Stimulated activated CD8-positive, alpha-beta memory T cell treated with anti-CD3 and anti-CD28 coated beads, Interleukin-4, amount 100 ng/mL, for 1 hour (primary cell): ENCODE measurements at places on chromosomes 4 and X.

- DNase-seq, result no peak
These were observed at the start of gene SLC9B2 for GRCh38 chr4:103076747-103077347. TSS of gene SLC9B2 (minus strand) at chr4:103076761. CDS start at chr4:103067550, 9,211 bp downstream.

DNA sequence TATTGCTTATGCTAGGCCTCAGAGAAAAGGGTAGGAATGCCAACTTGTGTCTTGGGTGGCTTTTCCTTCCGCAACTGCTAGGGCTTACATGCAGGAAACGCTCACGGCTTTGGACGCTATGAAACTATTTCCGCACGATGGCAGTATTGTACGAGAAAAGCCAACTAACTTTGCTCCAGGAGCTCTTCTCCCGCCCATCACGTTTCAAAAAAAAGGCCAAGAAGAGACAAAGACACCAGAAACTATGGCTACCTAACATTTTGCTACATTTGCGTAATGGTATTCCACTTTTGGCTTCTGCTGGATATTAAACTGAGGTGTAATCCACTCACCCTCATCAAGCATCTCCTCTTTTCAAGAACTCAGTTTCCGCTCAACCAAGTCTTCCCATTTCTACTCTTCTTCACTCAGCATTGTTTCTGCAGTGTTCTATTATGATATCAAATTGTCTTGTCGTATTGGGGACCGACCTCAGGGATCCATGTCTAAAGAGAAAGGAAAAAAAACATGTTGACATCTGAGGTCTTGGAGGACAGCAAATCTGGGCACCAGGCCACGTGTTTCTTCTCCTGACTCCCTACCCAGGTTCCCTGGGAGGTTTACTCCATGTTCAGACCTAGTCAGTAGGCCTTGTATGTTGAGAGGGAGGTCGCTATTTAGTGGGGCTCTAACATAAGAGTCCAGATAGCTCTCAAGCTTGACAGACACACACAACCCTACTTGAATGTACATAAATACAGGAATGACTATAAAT, 239.4 kb upstream of the STK26 start:
- DNase-seq, result no peak

DNA sequence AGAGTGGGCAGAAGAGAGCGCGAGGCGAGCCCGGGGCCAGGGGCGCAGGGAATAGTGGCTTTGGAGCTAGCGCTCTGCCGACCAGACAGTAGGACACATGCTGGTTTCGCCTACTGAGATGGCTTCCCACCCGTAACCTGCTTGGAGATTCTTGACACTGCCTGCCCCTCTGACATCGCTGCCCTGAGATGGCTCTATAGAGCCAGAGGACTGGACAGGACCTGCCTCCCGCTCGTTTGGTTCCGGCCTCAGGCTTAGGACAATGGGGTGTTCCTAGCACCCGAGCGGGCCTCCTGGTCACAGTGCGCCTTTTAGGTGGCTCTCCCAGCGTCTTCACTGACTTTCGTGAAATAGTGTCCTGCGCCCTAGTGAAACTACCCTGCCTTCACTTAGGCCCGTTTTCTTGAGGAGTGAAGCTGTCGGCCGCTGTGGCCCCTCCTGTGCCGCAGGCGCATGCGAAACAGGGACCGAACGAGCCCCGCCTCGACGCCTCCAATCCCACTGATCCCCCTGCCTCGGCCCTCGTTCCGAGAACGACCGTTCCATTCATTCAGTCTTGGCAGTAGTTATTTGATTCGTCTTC, 608 bp downstream of the TAF1 start:
- no peak for DNase-seq

DNA sequence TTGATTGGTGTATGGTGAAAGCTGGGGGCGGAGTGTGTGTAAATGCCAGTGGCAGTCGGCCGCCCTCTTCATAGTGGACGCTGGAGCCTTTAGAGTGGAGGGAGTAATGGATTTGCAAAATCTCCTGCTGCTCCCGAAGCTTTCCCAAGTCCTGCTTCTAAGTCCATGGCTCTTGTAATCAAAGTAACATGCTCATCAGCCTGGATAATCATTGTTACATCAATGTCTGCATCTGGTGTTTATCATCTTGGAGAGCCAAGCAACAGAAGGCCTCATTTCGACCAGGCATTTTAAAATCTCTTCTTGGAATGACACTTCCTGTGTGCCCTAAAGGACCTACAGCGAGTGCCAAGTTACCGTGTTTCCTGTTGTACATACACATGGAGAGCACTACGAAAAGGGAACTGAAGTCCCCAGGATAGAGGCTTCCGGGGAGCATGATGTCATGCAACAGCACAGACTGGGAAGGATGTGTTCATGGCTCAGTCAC, 32.2 kb downstream of the UNC5C start:
- DNase-seq, result no peak

DNA sequence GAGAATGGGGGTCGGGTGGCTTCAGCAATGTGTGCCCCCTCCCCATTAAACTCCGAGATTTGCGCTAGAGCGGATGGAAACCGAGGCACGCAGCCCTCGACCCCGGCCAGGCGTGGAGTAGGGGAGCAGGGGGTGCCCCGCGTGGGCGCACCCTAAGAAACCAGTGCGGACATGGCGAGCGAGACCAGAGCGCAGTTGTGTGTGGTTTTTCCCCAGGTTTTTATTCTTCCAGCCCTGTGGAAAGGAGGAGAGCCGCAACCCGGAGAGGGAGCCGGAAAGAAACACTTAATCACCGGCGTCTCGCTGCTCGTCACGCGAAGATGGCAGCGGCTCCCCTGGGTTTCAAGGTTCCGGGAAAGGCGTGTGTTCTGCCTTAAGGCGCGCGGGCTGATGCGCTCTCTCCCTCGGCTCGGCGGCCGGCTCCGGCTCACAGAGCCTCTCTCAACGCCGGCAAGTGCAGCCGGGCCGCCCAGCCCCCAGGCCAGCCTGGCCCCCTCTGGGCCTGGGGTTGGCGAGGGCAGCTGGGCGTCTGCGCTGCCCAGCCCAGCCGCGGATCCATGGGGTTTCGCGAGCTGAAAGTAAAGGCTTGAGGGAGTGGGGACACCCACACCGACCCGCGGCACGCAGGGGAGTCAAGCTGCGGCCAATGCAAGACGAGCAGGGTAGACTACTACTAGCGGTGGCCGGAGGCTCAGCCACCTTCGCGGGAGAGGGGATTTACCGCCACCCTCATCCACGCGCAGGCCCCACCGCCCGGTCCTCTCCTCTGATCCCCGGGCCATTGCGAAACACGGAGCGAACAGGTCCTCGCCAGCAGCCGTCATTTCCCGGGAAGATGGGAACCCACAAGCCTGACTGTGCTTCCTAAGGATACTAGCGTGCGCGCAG, 74.0 kb upstream of the BCOR start:
- DNase-seq, result no peak

GRCh38 chr4:127174616-127175015, 458.1 kb upstream of the INTU start:
- DNase-seq, result no peak

DNA sequence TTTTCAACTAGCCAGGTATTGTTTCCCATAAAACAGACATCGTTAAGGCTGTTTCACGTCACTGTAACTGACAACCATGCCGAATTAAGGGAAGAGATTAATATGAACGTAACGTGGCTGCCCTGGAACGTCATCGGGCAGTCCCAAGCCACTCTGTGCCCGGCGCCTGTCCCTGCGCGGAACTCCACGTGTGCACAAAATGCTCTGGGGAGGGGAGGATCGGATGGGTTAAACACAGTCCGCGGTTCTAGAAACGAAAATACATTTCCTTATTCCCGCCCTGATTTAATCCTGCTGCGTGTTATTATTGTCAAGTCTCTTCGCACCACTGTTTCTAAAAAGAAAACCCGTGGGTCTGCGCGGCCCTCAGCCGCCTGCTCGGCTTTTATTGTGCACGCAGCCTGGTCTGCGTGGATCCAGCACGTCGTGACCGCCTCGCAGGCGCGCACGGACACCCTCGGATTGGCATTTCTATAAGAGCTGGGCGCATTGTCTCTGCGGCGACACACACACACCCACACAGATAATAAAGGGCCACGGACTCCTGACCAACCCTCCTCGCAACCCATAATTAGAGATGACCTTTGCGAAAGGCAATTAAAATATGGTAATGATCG, 69.6 kb upstream of the BCOR start:
- DNase-seq, result no peak

GRCh38 chr4:1285151-1285789, 4.4 kb upstream of the MAEA start:
- no peak for DNase-seq

- no peak for DNase-seq
These were observed 16.8 kb downstream of the NIPAL1 start for GRCh38 chr4:48033412-48033811.

GRCh38 chr4:36665985-36666527, 384.6 kb downstream of the DTHD1 start:
- no peak for DNase-seq

GRCh38 chrX:47361538-47362511, 8.6 kb upstream of the ZNF157 start:
- no peak for DNase-seq

- DNase-seq, result no peak
These were observed 81.8 kb upstream of the TRPC5 start for GRCh38 chrX:112164420-112164819.

DNA sequence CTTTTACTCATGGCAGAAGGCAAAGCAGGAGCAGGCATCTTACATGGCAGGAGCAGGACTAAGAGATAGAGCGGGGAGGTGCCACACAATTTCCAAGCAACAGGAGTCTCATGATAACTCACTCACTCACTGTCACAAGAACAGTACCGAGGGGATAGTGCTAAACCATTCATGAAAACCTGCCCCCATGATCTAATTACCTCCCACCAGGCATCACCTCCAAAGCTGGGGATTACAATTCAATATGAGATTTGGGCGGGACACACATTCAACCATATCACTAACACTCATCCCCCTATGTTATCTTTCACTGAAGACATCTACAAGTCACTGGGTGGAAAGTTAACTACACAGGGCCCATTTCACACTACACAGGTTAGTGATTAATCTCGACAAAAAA, 25.4 kb upstream of the GLRB start:
- DNase-seq, result no peak

GRCh38 chrX:24805201-24805600, 111.5 kb downstream of the POLA1 start:
- DNase-seq, result no peak

GRCh38 chr4:54091637-54092404, 8.1 kb upstream of the GSX2 start:
- DNase-seq, result peak; percentile 44

DNA sequence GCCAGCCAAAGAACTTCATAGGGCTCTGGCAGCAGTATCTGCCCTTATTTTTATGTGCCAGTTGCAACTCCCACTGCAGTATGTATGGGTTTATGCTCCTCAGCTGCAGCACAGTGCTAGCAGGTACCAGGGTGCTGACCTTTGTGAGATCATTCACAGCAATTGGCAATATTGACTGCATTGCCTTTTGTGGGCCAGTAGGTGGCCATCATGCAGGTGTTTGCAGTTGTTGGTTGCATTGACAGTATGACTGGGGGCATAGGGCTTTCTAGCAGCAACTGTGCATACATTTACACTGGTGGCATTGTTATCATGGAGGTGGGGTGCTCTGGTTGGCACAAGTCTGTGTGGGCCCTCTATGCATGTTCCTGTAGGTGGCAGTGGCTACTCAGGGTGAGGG, 42.5 kb downstream of the FAAH2 start:
- DNase-seq, result no peak

- DNase-seq, result no peak
These were observed 2.9 kb downstream of the STIM2 start for GRCh38 chr4:26863512-26863911.

GRCh38 chr4:122131562-122132157, 20.5 kb upstream of the BLTP1 start:
- no peak for DNase-seq

DNA sequence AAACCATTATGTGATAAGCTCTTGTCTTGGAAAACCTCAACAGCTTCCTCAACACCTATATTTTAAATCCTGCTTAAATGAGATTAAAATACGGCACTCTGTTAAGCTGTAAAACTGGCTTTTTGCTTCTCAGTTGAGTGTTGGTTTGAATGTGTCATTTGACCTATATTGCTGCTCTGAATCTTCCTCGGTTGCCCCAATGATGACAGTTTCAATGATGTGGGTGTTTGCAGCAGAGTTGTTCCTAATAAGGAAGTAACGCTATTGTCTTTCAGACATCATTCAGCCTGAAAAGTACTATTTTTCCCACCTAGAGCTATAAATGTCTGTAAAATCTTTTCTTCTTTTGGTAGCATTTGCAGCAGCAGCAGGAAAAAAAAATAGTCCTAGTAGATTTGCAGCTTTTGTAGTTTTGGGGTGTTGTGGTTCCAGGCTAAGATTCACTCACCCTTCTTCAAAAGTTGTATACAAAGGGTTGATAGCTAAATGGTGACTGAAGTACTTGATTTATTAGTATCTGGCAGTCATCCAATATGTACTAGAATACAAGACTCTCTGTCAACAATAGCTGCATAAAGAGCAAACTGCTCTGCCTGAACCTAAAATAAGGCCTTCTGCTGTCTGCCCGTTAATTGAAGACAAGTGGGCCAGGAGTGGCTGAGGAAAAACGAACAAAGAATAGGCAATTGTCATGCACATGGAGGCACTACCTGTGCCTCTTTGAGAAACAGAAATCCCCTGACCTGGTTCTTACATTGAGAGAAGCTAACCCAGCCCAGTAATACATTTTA, 333.1 kb downstream of the IL1RAPL1 start:
- no peak for DNase-seq

DNA sequence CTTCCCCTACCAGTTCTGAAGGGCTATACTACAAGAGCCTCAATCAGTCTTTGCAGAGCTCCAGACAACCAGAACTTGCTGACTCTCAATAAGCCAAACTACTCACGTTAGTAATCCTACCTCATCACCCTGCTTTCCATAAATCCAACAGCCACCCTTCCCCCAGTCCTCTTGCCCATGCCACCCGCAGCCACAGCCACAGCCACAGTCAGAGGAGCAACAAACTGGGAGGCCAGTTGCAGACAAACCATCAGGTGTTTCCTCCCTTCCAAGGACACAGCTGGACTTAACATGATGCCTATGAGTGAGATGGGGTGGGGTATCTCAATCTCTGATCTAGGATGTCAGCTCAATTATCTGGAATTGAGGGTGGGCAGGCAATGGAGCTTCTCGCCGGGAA, 1.0 kb downstream of the GABRA3 start:
- no peak for DNase-seq

DNA sequence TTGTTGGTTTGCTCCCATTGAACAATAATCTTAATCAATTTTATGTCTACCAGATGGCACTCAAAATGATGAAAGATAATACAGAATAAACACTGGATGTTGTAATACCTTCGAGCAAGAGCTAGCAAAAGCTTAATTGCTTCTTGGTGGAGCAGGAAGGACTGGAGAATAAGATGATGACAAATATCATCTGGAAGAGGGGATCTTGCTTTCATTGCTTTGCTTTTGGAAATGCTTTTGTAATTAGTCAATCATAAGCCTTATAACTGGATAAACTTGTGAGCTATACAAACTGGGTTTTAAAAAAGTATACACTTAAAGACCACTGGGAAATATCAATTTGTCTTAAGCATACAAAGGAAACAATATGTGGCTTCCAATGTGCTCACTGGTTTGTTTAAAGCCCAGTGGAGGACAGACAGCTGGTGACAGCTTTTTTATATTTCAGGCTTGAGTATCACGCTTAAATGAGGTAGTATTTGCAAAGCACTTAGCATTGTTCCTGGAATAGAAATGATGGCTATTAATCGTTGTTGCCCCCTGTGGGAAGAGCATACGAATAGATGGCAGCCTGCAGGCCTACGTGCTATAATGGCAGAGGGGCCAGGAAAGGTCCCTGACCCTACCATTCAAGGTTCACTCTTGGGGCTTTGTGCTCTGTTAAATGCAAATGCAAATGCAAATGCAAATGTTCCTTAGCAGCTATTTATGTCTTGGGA, 61.2 kb downstream of the TMEM150C start:
- DNase-seq, result no peak
